ENCODE measurements at places on chromosomes 12 and 14.

DNA sequence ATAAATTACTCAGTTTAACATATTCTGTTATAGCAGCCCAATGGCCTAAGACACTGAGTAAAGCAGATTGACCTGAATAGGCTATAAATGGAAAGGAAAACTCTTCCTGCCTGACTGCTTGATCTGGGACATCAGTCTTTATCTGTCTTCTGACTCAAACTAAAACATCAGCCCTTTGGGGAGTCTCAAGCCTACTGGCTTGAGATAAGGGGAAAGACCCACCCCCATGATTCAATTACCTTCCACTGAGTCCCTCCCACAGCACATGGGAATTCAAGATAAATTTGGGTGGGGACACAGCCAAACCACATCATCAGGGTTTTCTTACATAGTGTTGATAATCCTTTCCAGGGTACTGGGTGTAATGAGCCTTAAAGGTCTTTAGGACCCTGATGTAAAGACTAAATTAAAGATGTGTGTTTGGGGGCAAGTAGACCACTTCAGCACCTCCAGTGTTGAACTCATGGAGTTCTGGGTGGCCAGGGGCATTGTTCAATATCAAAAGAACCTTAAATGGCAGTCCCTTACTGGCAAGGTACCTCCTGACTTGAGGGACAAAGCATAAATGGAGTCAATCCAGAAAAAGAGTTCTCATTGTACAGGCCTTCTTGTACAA, 67.8 kb downstream of the TSHR start:
- DNase-seq = no peak

DNA sequence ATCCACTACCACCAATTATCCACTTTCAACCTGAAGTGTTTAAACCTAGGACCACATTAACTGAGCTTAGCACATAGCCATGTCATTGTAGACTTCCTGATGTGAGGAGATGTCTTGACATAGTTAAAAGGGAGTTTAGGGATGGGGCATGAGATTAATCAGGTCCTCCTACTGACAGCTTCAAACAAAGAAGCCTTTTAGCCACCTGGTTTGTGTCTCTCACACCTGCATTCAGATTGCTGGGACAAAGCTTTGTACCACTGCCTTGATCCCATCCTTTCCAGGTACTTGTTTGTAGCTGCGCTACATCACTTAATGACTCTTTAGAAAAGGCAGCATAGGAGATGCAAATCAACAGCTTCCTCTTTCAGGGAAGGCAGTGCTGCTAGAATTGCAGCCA, 340.7 kb upstream of the DDHD1 start:
- DNase-seq = no peak

DNA sequence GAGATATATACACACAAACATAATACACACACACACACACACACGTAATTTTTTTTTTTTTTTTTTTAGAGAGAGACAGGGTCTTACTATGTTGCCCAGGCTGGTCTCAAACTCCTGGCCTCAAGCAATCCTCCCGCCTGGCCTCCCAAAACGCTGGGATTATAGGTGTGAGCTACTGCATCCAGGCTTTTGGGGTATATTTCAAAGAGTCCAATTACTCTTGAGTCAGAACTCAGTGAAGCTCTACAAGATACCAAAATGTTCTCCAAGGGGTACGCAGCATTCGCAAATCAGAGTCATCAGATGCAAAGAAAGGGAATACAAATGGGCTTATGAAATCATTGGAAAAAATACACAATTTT, 54.0 kb downstream of the PHLDA1 start:
- no peak for DNase-seq

- no peak for DNase-seq
Measured at GRCh38 chr14:21091821-21092272, 6.6 kb downstream of the ZNF219 start.

GRCh38 chr12:44537354-44537753, 338.8 kb downstream of the NELL2 start:
- DNase-seq = no peak

DNA sequence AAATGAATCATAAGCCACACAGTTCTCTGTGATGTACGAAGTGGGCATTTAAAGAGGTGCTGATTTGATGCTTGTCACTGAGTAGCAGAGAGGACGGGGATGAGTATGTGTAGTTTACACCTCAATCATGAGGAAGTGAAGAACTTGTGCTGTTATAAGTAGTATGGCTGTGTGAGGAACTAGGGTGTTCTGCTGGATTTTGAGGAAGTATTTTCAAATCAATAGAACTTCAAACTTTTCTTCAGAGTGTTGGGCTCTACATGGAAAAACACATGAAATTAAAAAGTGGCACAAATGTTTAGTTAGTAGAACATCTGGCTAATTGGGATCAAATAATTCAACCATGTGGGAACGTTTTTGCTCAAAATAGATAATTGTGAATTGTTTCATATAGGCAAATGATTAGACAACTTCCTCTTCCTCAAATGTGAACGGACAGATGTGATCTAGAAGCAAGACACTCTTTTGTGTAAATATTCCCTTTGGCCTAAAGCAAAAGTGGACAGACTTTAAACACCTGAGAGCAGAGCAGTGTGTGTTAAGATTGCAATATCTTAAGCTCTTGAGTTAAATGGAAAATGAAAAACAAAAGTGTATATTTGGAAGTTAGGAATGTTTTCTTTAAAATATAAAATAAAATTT, 168.5 kb downstream of the NAV3 start:
- DNase-seq = peak; percentile 7

GRCh38 chr14:103897075-103897947, 30.9 kb upstream of the TDRD9 start:
- DNase-seq = peak; percentile 11

GRCh38 chr12:25659621-25660020, 106.5 kb upstream of the LMNTD1 start:
- no peak for DNase-seq

GRCh38 chr14:79369359-79370332, 841.7 kb downstream of the DIO2 start:
- no peak for DNase-seq

DNA sequence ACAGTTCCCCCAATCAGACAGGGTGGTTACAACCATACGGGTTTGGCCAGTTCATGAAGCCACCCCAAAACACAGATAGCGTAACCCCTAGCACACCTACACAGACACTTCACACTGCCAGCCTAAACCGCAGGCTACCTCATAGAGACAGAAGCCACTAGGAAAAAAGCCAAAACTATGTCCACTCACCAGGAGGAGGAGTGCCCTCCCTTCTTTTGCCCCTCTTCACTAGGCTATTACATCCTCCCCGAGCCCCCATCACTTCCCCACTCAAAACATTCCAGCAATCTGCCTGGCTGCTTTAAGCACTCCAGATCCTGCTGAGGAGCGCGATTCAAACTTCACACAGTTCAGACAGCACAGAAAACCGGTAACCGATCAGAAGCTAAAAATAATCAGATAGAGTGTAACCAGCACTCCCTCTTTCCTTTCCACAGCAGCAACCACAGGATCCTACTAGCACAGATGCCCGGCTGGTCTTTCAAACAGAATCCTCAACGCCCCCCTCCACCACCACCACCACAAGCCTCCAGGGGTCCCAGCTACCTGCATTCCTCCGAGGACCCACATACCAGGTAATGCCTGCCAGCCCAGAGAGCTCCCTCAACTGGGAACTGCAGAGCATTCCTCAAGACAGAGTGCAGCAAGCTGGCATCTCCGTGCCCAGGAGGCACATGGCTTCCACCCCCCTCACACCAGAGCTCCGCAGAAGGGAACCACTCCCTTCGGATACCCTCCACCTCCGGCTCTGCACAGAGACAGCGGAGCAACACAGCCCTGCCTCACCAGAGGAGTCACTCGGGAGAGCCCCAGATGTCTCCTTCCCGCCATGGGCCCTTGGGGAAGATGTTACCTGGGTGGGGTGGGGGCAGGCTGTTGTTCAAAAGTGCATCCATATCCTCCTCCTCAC, 1.5 kb downstream of the CHD4 start:
- no peak for DNase-seq

- DNase-seq = no peak
Measured at GRCh38 chr12:112413855-112414625, 4.6 kb upstream of the RPL6 start.

DNA sequence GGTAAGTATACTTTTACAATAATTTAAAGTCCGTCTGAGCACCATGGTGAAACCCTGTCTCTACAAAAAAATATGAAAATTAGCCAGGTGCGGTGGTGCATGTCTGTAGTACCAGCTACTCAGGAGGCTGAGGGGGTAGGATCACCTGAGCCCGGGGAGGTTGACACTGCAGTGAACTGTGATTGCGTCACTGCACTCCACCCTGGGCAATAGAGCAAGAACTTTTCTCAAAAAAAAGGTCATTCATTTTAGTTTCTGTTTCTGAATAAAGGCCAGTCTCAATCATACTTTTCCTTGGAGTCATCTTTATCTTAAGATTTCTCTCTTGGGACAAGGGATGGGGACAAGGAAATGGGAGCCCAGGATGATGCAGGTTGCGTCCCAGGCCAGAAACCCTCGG, 12.9 kb downstream of the ANKRD13A start:
- no peak for DNase-seq

GRCh38 chr12:104248444-104248843, 32.9 kb downstream of the TXNRD1 start:
- no peak for DNase-seq

DNA sequence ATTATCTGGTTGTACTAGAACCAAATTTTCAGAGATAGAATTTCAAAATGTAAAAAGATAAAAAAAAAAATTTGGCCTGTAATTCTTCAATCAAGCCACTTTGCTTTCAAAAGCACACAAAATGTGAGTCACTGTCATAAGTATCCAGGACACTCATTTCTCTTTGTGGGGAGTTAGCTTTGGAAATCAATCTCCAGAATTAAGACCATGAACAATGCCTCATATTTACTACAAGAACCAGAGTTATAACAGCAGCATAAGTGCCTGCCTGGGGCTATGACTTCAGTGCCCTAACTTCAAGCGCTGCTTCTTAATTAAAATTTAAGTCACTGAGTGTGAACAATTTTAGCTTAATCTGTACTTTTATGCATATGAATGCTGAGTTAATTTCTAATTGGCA, 162.1 kb downstream of the C12orf42 start:
- no peak for DNase-seq

- no peak for DNase-seq
Measured at GRCh38 chr12:100254876-100255275, 12.0 kb downstream of the DEPDC4 start.

- no peak for DNase-seq
Measured at GRCh38 chr12:110921262-110921661, 883 bp upstream of the MYL2 start.

DNA sequence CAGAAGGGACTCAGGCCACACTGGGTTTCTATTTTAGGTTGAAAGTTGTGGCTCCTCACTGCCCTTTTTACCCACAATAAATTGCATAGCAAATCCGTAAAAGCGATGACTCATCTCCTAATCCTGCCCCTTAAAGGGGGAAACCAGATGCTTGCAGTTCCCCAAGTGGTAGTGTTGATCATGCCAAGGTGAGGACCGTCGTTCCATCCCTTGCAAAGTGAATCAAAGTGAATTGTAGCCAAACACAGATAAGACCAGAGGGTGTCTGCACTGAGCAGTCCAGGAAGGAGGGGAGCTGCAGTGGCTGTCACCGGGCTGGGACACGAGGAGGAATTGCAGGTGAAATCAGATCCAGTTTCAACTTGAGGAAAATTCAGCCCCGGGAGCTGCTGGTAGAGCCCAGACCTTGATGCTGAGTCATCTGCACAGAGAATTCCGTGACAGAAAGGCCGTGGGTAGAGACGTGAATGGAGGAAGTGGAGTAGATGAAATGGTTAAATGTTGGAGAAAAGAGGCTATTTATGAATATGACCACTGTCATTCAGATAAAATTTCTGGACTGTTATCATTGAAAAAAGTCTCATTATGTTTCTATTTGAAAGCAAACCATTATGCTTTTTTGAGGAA, 44.2 kb upstream of the MMP17 start:
- DNase-seq = peak; percentile 64

DNA sequence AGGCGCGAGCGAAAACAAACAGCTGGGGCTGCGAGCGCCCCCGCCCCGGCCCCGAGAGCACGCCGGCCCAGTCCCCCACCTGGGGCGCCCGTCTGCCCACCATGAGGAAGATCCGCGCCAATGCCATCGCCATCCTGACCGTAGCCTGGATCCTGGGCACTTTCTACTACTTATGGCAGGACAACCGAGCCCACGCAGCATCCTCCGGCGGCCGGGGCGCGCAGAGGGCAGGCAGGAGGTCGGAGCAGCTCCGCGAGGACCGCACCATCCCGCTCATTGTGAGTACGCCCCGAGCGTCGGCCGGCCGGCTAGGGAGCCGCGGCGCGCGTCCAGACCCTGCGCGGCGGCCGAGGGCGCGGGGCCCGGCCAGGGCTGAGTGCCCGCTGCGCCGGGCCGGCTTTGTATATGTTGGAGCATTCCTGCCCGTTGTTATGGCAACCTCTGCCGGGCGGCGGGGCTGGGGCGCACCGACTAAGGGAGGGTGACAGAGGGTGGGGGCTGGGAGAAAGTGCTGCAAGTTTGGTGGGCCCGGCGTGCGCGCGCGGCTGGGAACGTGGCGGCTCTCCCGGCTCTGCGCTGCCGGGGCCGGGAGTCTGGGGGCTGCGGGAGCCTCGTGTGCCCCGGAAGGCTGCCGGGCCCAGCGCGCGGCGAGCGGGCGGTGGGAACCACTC, 367 bp downstream of the GALNT16 start:
- DNase-seq = peak; percentile 62

GRCh38 chr12:25771476-25771875, 187.0 kb upstream of the RASSF8 start:
- DNase-seq = no peak

GRCh38 chr14:21735639-21736307, 62.2 kb upstream of the OR4E1 start:
- DNase-seq = no peak

DNA sequence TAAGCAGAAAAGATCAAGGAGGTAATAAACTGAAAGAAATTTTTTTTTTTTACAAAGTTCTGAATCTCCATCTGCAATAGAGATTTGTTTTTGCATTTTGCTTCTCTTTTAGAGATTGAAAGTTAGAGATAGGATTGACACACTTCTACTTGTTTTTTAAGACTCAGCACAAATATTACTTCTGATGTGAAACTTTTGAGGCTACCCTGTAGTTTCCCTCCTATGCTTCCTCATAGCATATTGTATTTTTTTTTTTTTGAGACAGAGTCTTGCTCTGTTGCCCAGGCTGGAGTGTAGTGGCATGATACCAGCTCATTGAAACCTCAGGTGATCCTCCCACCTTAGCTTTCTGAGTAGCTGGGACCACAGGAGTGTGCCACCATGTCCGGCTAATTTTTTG, 32.1 kb upstream of the SGPP1 start:
- DNase-seq = peak; percentile 57

- no peak for DNase-seq
Measured at GRCh38 chr14:78240567-78240966, 70.4 kb downstream of the NRXN3 start.

- no peak for DNase-seq
Measured at GRCh38 chr12:12353807-12354206, 3.1 kb upstream of the BORCS5 start.

GRCh38 chr12:122062832-122063693, 15.5 kb upstream of the MLXIP start:
- DNase-seq = no peak

GRCh38 chr12:113055594-113056380, 743 bp upstream of the DTX1 start:
- DNase-seq = peak; percentile 29

- peak; percentile 86 for DNase-seq
Measured at GRCh38 chr12:93742110-93742934, 65.1 kb downstream of the CRADD start.
